ENCODE measurements at places on chromosomes 5 and 9.
A peak's percentile ranks its signal among the peaks of the same experiment; 100 is the strongest.

DNA sequence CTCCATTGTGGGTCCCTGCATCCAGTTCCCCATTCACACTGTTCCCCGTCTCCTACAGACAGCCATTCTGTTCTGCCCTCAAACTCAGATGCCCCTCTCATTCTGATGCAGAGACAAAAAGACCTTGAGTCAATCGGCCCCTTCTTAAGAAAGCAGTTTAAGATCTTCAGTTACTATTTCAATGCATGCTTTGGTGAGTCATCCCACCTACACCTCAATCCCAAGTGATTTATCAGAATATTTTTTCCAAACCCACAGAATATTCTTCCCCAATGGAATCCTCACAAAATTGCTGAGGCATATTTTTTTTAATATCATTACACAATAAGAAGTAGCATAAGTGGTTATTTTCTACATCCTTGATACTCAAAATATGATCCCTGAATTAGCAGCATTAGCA is 92.4 kb upstream of the SLC1A1 start:
- no peak for DNase-seq

- DNase-seq, result peak; percentile 89
Observed at GRCh38 chr9:129737479-129738274, 15.2 kb downstream of the PTGES start.

DNA sequence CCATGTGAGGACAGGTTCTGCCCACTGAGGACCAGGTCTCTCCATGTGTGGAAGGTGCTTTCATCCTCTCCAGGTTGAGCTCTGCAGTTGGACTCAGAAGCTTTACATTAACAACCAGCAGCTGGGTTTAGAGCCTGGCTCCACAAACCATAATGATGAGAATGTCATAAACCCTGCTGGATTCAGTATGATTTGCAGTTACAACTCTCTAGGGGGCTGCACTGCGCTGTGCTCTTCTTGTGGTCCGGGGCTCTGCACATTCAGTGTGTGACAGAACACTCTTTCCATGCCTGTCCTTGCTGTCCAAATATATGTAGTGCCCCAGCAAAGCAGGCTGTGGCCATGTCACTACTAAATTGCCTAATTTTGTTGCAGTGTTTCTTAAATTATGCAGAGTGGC is 334.3 kb downstream of the ICE1 start:
- DNase-seq, result no peak

- peak; percentile 34 for DNase-seq
Observed at GRCh38 chr5:177327539-177328522, 16.1 kb upstream of the MXD3 start.

DNA sequence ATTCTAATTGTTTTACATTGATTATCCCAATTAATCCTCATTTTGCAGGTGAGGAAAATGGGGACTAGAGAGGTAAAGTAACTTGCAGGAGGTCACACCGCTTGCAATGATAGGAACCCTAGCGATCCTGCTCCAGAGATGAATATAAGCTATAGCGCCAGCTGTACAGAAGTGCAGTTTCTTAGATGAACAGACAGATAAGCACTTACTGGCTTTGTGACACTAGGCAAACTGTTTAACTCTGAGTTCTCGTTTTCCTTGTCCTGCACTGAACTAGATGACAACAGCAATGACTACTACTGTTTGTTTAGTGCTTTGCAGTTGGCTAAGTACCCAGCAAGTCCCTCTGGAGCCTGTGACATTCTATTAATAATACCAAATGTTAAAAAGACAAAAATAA is 11.1 kb downstream of the LHX6 start:
- peak; percentile 63 for DNase-seq

- DNase-seq, result peak; percentile 32
Observed at GRCh38 chr9:81844131-81844567, 84.1 kb upstream of the SPATA31D4 start.

DNA sequence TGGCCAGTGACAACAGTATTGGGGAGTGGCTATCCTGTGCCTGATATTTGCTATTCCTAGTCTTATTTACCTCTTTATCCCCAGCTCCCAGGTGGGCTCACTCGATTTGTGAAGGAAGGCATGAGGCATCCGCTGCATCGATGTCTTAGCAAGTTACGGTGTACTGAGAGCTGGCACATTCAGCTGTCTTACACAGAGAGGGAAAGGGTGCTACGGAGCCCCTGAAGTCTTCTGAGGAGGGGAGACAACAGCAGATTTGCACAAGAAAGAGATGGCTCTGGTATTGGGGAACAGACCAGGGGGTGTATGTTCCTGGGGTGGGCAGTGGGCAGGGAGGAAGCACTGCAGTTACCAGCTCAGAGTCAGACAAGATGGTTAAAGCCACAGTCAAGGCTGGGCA is 172.6 kb downstream of the FGF18 start:
- no peak for DNase-seq

GRCh38 chr5:147687118-147687517 is 95.4 kb downstream of the JAKMIP2 start:
- DNase-seq, result no peak

GRCh38 chr9:127493592-127494303 is 42.4 kb downstream of the LRSAM1 start:
- DNase-seq, result no peak

GRCh38 chr9:137467896-137468295 is 8.8 kb upstream of the NSMF start:
- no peak for DNase-seq

GRCh38 chr9:78031893-78032729 is 500 bp upstream of the GNAQ start:
- peak; percentile 95 for DNase-seq

GRCh38 chr9:135242406-135242805 is 154.9 kb downstream of the OLFM1 start:
- DNase-seq, result no peak

DNA sequence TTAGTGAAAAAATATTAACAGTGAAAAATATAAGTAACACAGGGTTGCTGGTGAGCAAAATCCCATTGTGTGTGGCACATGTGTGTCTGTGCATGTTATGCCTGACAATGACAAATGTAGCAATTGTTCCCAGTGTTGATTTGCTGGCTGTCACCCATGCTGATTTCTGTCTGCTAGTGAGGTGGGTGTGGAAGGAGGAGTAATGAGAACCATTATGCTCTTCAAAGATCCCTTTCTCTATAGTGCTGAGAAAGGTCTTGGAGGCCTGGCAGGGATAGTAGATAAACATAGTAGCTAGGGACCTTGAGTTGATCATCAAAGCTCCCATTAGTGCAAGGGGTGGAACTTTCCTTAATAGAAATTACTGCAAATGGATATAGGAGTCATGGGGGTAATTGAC is 152.5 kb upstream of the CLINT1 start:
- no peak for DNase-seq

DNA sequence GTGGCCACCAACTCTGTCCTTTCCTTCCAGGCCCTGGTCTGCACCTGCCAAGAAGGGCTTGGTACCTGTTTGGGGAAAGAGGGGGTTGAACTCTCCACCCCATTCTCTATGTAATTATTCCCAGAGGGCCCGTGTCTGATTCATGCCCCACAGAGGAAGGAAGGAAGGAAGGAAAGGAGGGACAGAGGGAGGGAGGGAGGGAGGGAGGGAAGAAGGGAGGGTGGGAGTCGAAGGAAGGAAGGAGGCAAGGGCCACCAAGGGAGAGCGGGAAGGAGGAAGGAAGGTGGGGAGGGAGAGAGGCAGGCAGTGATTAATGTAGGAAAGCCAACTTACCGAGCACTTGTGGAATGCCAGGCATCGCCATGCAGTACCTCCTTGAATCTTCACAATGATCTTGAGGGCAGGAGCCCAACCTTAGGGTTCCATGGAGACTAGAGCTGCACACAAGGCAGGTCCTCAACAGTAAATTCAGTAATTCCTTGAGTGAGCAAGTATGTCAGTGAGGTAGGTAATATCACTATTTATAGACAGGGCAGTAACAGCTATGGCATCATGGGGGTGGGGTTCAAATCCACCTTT is 75.8 kb downstream of the FGF18 start:
- no peak for DNase-seq

GRCh38 chr9:8585036-8585435 is 785.5 kb upstream of the DMAC1 start:
- DNase-seq, result no peak

GRCh38 chr9:29214154-29214689 is 1640.9 kb upstream of the C9orf72 start:
- peak; percentile 78 for DNase-seq

GRCh38 chr5:135064235-135064570 is 30.2 kb upstream of the PITX1 start:
- no peak for DNase-seq

- peak; percentile 38 for DNase-seq
Observed at GRCh38 chr9:71716138-71716909, 52.0 kb downstream of the CEMIP2 start.

All from DMS53 (cell line).